ENCODE measurements at places on chromosomes 7 and 10.
A peak's percentile ranks its signal among the peaks of the same experiment; 100 is the strongest.

GRCh38 chr7:87926581-87927461 lies 7.2 kb upstream of the ADAM22 start:
- no peak for DNase-seq
- no peak overlapping the region for H3K27ac ChIP-seq
- H3K4me1 ChIP-seq: no peaks in the 10 kb centered on the region
- no peaks in the 10 kb centered on the region for H3K27me3 ChIP-seq
- H3K4me3 ChIP-seq: no peak overlapping the region

DNA sequence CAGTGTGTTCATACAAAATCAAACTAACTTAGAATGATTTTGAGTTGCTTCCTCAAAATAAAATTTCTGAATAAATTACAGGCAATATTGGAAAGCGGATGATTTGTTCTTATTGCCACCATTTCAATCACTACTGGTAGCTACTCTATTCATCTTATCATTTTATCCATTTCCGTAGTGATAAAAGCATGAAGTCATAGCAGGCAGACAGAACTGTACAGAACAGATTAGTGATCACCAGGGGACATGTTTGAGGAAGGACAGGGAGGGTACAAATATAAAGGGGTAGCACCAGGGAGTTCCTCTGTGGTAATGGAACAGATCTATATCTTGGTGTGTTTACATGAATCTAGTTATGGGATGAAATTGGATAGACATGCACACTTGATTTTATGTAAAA lies 138.5 kb downstream of the WNT2 start:
- no peaks in the 10 kb centered on the region for H3K36me3 ChIP-seq
- no peak for DNase-seq
- H3K27me3 ChIP-seq: no peaks in the 10 kb centered on the region
- peaks cover 10% of the 10 kb centered on the region for H3K4me1 ChIP-seq
- H3K27ac ChIP-seq: no peak overlapping the region

DNA sequence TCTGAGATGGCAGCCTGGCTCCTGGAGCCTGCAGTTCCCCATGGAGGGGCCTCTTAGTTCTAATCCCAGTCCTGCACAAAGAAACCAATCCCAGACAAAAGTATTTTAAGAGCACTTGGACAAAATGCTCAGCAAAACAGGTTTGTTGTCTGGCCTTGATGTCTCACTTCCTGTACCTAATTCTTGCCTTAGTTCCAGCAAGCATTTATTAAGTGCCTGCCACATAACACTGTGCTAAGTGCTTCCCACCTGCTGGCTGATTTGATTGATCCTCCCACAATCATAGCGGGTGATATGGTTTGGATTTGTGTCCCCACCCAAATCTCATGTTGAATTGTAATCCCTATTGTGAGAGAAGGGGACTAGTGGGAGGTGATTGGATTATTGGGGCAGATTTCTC lies 65.7 kb upstream of the HABP2 start:
- H3K4me3 ChIP-seq: no peak overlapping the region
- H3K27ac ChIP-seq: no peak overlapping the region
- H3K27me3 ChIP-seq: no peaks in the 10 kb centered on the region
- H3K36me3 ChIP-seq: no peaks in the 10 kb centered on the region

GRCh38 chr10:63155388-63156020 lies 22.4 kb downstream of the NRBF2 start:
- H3K27me3 ChIP-seq: no peaks in the 10 kb centered on the region
- H3K36me3 ChIP-seq: peaks cover 51% of the 10 kb centered on the region
- H3K4me1 ChIP-seq: peaks cover 24% of the 10 kb centered on the region
- H3K4me3 ChIP-seq: no peak overlapping the region
- no peak overlapping the region for H3K27ac ChIP-seq

- peak within 1 kb of the TSS; percentile 18 for H3K4me3 ChIP-seq
- H3K4me1 ChIP-seq: peaks cover 10% of the 10 kb centered on the region
- H3K27me3 ChIP-seq: no peaks in the 10 kb centered on the region
- DNase-seq: peak; percentile 25
- H3K27ac ChIP-seq: no peak within 1 kb of the TSS
- no peaks in the 10 kb centered on the region for H3K36me3 ChIP-seq
These were observed at the start of gene BLNK for GRCh38 chr10:96271016-96271815. TSS of gene BLNK (minus strand) at chr10:96271569. CDS start at chr10:96271398, 171 bp downstream.

DNA sequence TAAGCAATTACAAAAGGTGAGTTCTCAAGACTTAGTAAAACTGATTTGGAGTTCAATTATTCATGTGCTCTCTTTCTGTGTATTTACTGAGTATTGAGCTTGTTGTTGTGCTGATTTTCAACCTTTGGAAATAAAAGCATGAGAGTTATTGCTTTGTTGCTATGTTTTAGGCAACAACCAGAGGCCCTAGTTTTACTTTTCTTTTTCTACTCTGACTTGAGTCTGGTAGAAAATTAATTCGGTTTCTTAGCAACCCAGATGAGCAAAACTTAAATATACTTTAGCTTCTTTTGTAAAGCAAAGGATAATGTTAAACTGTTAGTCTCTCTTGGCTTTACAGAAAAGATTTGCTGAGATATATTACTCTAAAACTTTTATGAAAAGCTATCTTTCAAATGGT lies 66.4 kb upstream of the SCIN start:
- no peak overlapping the region for H3K27ac ChIP-seq
- no peaks in the 10 kb centered on the region for H3K4me1 ChIP-seq
- DNase-seq: no peak
- H3K27me3 ChIP-seq: no peaks in the 10 kb centered on the region
- no peaks in the 10 kb centered on the region for H3K36me3 ChIP-seq

DNA sequence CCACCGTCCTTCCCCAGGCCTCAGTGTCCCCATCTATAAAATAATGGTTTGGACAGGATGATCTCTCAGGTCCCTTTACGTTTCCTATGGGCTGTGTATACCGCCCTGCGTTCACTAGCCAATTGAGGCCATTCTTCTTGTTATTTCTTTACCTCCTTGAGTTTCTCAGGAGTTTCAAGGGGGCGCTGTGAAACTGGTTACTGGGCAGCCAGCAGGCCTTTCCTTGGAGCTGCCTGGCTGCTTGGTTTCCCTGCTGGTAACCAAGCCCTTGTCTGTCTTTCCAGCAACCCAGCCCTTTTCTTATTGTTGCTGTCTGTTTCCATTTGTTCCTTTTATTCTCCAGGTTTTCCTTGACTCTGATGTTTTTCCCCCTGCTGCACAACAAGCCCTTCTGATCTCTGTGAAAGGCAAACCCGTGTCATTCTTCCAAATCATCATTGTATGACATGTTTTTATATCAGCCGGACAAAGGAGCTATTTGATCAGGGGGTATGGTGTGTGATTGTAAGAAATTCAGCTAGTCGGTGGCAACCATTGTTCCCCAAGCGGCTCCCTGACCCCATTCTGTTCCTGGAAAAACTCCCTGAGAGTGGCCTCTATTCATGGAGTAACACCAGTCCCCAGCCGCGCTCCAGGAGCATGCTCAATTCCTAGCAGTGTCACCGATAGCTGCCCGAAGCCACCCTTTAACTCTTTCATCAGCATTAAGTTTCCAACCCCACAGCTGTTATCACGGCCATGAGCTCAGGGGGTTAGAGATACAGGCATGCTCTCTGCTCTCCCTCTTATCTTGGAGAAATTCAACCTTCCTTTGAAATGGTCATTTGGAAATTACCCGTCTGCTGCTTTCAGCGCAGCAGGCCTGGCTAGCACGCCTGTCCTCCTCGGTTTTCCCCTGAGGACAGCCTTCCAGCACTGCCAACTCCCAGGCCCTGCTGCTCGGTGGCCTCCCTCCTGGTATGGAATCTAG lies 26.6 kb downstream of the FGF8 start:
- no peaks in the 10 kb centered on the region for H3K36me3 ChIP-seq
- H3K27ac ChIP-seq: no peak overlapping the region
- peaks cover 8% of the 10 kb centered on the region for H3K27me3 ChIP-seq
